ENCODE measurements at places on chromosomes 7 and 10. TPM values are rescaled to one million over a fixed set of nuclear protein-coding genes. Genes with fewer than 3 reads are reported as not detected.
A peak's percentile ranks its signal among the peaks of the same experiment; 100 is the strongest.

DNA sequence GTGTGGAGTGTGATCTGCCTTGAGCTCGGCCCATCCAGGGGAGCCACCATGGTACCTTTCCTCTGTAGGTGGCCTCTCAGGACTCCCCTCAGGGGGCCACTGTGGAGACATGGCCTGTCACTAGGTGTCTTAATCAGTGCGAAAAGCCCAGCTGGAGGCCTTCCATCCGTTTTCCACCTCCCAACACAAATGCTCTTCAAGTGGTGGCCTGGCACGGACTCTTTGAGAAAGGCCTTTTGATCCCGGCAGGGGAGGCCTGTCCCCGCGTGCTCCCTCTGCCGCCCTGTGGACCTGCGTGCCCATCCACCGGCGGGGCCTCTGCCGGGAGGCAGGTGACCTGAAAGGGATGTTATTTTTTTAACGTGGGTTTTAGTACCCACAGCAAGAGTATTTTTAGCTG is 149.5 kb downstream of the RGS10 start:
- DNase-seq = no peak

- no peak for DNase-seq
Observed at GRCh38 chr10:79404690-79405131, 40.7 kb downstream of the ZCCHC24 start.

DNA sequence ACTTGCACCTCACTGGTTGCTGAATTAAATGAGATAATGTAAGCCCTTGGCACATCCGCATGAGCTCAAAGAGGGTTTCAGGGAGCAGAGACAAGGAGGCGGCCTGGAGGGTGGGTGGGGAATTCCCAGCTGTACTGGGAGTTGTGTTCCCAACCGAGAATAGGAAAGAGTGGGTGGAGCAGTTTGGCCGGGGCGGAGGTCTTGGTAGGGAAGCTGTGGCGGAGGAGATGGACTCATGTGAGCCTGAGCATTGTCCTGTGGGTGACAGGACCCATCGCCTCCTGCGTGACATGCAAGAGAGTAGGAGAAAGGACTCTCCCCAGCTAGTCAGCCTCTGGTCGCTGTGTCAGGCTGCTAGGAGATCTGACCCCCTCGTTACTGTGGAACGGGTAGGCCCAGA is 41.0 kb upstream of the SAMD8 start:
- peak; percentile 45 for DNase-seq

DNA sequence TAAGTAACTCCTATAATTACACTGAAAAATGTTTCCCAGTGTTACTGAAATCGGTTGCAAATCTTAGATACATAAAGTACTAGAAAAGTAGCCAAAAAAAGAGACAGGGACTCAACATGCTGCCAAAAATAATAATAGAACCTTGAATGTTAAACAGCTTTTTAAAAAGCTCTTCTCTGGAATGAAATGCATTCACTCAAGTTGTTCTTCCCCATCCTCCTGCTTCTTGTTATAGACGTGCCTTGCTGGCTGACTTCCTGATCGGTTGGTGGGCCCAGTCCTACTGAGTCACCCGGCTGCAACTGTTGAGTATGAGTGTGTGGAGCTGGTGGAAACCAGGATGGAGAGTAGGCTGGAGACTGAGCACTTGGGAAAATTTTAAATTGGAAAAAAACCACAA is 30.6 kb upstream of the RAPGEF5 start:
- no peak for DNase-seq

HIBADH gene
- 26.1 TPM for total RNA-seq

GRCh38 chr10:126839094-126839761 is 66.0 kb upstream of the DOCK1 start:
- DNase-seq = peak; percentile 78
